ENCODE measurements at places on chromosomes 3 and 15.

DNA sequence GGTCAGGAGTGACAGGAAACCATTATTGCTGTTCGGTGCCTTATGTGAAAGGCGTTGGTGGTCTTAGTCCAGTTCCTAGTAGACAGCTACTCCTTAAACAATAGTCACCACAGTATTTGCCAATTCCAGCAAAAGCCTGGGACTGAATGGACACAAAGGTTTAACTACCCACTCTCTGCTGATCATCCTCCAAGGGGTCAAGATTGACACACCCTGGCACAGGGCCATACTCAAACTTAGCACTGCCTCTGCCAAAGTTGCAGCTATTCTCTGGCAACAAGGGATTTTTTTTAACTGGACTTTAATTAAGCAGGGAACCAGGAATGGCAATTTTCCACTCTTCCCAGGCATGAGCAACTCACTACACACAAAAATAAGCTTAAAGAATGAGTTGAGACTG lies 193.9 kb downstream of the NLGN1 start:
- no peak for DNase-seq

- no peak for DNase-seq
These were observed 19.7 kb upstream of the PRSS50 start for GRCh38 chr3:46737329-46737731.

DNA sequence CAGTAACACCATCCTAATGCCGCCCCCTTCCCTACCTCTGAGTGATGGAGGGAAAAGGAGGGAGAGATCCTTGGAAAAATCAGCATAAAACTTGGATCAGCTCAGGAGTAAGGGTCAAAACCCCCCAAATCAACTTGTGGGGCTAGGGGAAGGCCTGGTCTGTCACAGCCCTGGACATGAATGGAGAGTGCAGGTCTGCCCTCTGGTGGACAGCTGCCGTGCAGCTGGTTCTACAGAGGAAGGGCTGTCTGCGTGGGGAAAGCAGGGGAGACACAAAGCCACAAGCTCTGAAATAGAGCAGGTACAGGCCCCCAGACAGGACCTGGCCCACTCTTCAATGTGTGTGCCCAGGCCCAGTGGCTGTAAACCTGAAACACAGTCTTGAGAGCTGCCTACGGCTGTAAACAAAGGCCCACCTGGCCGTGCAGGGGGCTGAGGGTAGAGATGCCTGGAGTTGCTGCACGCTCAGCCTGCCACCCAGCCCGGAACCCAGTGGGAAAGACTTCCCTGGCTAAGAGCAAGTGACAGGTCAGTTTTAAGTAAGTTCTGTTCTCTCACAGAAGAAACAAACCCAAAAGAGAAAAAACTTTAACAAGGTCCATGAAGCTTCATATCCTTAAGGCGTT lies 16.4 kb downstream of the CLK3 start:
- DNase-seq = peak; percentile 48

DNA sequence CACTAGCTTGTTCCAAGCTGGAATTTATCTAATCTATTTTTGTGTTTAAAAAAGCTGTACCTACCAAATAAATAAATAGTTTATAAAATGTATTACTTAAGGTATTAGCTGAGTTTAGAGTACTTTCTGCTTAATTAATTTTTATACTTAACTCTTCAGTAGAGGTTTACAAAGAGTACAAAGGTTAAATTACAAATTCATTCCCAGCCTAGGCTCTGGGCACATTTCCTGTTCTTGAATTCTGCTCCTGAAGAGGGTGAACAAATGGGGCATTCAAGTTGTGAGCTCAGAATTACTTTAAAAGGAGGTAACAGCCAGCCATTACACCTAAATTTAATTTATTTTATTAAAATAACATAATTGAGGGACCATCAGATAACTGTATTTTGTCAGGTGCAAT lies 26.4 kb downstream of the MKRN2 start:
- no peak for DNase-seq

- no peak for DNase-seq
These were observed 57.2 kb downstream of the EFCAB12 start for GRCh38 chr3:129371041-129371826.

Data from activated T-cell treated with anti-CD3 and anti-CD28 coated beads for 24 hours (primary cell).